BE2C (cell line): ENCODE measurements at places on chromosomes 13 and 19.
A peak's percentile ranks its signal among the peaks of the same experiment; 100 is the strongest.

DNA sequence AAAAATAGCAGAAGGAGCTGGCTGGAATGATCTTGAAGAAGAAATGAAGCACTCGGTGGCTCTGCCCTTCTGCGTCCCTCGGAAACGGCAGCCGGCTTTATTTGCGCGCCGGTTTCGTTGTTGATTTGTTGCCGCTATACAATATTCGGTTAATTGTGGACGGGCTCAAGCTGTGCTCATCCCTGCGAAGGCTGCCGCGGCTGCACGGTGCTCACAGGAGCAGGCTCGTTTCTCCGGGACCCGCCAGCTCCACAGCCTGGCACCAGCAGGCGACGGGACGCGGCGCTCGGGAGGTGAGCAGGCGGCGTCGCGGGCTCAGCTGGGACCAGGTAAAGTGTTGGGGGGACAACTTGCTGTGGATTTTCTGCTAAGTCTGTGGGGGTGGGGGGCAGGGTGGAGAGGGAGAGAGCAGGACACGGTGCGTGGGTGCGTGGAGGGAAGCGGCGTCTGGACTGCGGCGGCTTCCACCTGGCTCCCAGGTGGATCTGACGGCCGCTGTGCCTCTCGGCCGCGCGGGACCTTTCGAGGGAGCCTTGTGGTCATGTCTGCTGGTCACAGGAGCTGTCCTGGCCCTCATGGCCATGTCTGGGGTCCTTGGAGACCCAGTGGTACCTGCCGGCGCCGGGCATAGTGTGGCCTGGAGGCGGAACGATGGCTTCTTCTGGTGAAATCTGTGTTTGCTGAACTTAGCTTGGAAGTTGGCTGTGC lies 90.9 kb downstream of the TEX29 start:
- no peak for DNase-seq

DNA sequence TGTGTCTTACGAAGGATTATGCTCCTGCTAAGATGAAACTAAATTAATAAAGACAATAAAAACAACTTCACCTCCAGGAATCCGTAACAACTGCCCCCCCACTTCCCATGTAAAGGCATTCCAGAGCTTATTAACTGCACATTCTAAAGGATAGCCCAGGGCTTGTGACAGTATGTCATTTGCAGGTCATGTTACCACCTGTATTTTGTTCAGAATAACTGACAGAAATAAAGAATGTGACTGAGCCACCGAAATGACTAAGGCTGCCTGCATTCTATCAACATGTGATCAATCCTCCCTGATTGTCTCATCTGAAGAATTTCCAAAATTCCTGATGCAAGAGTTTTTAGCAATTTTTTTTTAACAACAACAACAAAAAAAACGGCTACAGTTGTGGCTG lies 117.2 kb downstream of the MIPEP start:
- DNase-seq = no peak

DNA sequence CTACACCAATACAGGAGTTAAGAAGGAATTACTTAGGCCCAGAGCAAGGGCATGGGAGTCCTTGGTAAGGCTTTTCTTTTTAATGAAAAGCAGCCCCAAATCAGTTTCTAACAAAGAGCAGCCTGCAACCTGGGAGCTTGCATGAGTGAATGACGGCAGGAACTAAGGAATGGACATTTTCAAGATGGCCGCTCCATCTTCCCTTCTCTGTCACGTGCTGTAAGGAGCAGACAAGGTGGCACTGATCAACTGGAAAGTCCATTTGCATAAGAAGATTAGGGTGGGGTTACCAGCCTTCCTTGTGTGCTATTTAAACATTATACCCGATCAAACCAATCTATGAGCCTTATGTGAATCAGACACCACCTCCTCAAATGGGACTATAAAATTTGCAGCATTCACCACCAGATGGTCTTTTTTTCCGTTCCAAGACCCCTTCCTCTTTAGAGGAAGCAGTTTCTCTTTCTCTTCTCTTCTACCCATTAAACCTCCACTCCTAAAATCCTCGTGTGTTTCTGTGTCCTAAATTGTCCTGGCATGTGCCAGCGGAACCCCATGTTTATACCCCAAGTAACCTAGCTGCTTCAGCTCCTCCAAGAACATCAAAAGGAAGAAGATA lies 2.8 kb upstream of the SIGLECL1 start:
- DNase-seq = no peak

GRCh38 chr19:46571495-46571894 lies 29.6 kb upstream of the CALM3 start:
- DNase-seq = peak; percentile 43

DNA sequence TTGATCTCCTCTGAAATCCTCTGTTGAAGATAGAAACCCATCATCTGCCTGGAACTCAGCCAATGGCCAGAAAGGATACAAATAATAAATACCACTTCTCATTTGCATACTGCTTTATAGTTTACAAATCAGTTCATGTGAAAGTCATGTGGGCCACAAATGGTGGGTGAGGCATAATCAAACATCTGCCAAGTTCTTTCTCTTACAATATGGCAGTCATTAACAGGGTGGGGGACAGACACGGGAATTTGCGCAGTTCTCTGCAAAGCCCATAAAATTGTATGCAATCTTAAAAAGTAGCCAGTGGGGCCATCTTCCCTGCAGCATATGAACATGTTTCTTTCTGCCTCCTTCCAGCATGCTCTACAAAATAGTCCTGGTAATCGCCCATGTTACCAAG lies 59.6 kb downstream of the NUFIP1 start:
- DNase-seq = no peak

DNA sequence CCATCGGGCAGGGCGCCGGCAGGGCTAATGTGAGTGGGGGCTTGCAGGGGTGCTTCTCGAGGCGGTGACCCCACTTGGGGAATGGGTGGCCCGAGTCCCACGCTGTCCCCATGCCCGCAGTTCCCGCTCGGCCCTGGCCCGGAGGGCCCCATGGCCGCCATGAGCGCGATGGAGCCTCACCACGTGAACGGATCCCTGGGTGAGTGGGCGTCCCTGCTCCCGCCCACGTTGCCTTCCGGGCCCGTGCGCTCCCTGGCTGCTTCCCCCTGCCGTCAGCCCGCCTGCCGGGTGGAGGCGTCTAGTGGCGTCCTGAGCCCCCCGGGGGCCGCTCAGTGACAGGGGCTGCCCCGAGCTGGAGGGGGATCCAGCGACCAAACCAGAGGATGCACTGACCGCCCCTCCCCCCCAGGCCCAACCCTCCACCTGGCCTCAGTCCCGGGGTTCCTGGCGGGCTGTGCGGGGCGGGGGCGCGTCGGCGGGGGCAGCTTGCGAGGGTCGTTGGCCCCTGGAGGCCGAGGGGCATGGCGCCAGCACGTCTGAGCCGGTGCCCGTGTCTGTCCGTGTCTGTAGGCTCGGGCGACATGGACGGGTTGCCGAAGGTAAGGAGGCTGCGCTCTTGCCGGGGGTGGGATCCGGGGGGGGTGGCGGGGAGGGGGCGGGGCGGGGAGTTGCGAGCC lies 4.8 kb downstream of the ISYNA1 start:
- peak; percentile 81 for DNase-seq

DNA sequence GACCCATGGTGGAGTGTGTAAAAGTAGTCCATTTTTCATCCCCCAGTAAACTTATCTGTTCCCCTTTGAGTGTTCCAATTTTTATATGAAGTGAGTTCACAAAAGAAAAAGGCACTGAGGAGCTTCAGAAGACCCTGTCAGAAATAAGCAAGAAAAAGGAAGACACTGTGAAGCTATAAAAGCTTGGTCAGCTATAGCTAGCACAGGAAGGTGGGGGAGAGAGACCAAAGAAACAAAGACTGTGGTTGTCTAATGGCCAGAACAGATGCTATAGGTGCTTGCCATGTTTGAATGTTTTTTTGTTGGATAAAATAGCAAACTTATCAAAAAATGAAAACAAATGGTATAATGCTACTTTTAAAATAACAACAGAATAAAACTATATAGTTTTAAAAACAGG lies 46.5 kb downstream of the RCBTB2 start:
- no peak for DNase-seq

DNA sequence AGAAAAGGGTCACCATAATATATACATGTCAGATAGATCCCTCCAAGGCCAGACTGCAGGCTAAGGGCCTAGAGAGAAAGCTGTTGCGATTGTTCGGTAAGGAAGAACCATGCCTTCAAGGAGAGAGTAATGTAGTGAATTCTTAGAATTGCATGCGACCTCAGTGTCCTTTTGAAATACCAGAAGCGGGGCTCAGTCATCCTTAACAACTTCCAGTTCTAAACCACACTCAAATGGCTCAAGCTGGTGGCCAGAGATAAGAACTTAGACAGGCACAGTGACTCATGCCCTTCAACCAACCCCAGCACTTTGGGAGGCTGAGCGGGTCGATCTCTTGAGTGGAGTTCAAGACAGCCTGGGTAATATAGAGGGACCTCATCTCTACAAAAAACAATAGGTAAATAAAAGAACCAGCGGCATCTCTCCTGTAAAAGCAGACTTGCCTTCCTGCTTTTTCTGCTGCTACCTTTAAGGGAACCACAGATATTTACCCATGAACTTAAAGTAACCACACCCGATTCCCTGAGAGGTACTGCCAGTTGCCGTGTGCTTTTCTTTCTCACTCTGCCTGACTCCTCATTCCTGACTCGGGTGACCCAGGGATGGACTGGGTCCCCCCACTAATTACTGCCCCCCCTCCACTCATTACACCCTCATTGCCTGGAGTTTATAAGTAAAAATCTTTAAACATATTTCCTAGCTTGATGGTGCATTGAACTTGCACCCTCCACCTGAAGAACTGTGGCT lies 15.4 kb upstream of the SIGLEC6 start:
- no peak for DNase-seq

DNA sequence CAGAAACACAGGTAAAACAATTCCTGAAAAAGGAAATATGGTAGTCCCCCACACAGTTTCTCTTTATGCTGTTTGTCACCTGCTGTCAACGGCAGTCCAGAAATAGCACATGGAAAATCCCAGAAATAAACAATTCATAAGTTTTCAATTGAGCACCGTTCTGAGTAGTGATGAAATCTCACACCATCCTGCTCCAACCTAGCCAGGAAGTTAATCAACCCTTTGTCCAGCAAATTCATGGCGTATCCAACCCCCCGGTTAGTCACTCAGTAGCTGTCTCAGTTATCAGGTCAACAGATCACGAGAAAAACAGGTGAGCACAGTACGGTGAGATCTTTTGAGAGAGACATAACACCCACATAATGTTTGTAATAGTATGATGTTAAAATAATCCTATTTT lies 74.2 kb downstream of the TUBGCP3 start:
- DNase-seq = no peak

DNA sequence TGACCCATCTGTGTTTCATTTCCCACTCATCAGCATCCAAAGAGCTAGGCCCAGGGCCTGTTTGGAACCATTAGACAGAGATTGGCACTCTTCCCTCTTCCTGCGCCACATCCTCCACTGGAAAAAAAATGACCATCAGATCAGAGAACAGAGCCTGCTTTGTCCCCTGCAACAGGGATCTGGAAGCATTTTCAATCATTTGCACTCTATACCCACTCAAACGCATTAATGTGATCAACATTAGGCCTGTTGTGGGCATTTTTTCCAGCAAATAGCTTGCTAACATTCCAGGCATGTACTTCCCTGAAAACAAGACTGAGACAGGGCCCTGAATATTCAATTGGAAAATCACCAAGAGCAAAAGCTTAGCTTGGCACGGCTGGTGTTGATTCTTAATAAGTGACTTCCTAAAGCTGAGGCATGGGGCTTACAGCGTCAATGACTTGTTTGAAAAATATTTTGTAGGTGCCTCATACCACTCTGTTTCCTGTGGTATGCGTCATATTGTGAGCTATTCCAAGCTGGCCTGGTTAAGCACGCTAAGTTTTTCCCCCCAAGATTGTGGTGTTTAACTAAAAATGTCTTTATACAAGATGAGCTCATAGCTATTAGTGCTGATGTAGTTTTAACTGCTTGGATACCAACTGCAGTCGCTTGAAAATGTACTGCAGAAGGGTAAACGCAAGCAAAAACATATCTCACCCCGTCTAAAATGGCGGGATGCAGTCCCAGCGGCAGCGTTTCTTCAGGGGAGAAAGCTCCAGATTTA lies 404.4 kb downstream of the SPRY2 start:
- peak; percentile 51 for DNase-seq

GRCh38 chr19:39840492-39840891 lies 5.7 kb downstream of the FBL start:
- DNase-seq = no peak

DNA sequence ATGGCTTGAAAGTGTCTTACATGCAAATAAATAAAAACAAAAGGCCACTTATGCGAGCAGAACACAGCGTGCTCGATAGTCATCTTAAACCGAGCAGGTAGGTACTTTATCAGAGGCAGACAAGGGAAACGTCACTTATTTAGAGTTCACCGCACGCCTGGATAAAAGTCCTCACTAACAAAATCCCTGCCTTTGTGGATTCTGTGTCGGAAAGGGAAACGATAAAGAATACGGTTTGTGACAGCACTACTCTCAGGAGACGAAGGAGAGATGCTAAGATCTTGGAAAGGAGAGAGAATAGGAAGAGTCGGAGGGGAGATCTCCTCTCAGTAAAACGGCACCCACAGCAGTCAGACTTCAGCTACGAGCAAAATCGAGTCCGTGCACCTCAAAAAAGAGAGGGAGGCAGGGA lies 581 bp downstream of the RCBTB1 start:
- DNase-seq = no peak

GRCh38 chr13:54091884-54092283 lies 1063.3 kb downstream of the OLFM4 start:
- no peak for DNase-seq

DNA sequence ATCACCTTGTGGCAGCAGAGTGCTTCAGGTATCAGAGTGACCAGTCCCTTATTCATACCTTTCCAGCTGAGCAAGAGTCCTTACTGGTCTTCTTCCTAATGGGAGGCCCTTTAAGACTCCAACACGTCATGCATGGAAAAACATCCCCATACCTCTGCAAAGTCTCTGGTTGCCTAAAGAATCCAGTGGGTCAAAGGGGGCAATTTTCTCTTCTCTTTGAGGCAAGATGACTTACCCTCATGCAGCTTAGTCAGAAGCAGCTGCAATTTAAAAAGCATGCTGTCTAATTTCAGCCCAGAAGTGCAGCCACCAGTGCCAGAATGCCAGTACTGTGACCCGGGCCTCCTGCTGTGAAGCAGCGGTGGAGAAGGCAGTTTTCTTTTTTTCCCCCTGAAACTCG lies 18.7 kb downstream of the PPP5C start:
- DNase-seq = no peak

- DNase-seq = no peak
Measured at GRCh38 chr13:76556627-76557026, 329.6 kb downstream of the KCTD12 start.

- DNase-seq = no peak
Measured at GRCh38 chr19:23776507-23777205, 18.0 kb upstream of the ZNF681 start.

GRCh38 chr19:34580055-34580336 lies 97.0 kb downstream of the SCGB2B2 start:
- DNase-seq = no peak

GRCh38 chr13:112819816-112820215 lies 130.0 kb downstream of the ATP11A start:
- DNase-seq = no peak
